H4 (cell line): ENCODE measurements at places on chromosomes 12 and 14. TPM values are rescaled to one million over a fixed set of nuclear protein-coding genes. Genes with fewer than 3 reads are reported as not detected.

Gene MGP
- total RNA-seq: 40.0 and 42.8 TPM in 2 replicates

DNA sequence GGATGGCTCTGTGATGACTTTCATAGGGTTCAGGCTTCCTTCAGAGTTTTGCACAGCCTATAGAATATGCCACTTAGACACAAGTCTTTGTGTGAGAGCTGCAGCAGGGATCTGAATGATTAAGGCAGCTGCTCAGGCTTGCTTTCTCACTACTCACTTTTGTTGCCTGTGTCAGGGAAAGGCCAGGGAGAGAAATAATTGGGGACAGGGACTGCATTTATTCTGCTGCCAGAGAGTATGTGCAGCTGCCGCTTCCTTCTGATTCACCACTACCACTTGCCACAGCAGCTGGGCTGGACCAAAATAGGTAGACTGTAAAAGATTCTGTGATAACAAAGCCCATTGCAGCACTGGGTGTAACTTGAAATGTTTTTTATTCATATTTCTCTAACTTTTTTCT lies 49.7 kb downstream of the TRMT5 start:
- DNase-seq: no peak

DNA sequence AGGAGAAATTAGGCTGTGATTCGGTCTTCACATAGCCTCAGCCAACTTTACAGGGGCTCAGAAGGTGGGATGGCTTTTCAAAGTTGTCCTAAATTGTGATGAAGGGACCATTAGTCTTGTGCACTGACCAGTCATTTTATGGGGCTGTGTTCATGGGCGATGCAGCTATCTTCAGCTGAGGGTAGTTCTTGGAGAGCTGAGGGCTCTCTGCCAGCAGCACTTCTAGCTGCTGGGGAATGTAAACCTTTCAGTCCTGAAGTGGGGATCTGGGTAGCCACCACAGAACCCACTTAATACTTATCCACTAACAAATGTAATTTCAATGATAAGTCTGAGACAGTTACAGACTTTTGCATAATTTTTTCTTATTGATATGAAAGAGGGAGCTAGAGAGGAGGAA lies 270.6 kb downstream of the AEBP2 start:
- no peak for DNase-seq

GRCh38 chr12:82682851-82683261 lies 3.9 kb upstream of the TMTC2 start:
- no peak for DNase-seq
